ENCODE measurements at places on chromosomes 1 and 21.

GRCh38 chr1:2803931-2804627, 2.6 kb upstream of the TTC34 start:
- no peak for DNase-seq

GRCh38 chr21:37874904-37875780, 41.1 kb downstream of the KCNJ6 start:
- DNase-seq, result no peak

GRCh38 chr1:235131961-235132360, 3.3 kb upstream of the TOMM20 start:
- no peak for DNase-seq

- no peak for DNase-seq
Observed at GRCh38 chr1:235532360-235532759, 28.1 kb upstream of the B3GALNT2 start.

- no peak for DNase-seq
Observed at GRCh38 chr1:40868051-40868723, 6.0 kb upstream of the CITED4 start.

DNA sequence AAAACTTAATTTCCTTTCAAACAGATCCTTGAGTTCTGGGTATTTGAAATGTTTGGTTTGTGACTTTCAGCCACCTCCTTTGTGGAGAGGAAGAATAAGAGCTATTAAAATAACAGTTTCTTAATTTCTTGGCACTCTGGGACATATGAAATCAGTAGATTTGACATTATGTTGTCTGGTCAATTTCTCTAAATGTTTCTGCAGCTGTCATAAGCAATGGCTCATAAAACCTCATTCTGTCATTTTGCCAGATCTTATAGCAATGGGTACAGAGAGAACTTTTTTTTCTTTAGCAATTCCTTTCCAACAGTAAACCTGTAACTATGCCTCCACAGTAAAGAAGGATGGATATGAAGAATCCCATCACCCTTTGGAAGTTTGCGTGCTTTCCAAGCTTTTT, 52.6 kb downstream of the LAMC1 start:
- no peak for DNase-seq

DNA sequence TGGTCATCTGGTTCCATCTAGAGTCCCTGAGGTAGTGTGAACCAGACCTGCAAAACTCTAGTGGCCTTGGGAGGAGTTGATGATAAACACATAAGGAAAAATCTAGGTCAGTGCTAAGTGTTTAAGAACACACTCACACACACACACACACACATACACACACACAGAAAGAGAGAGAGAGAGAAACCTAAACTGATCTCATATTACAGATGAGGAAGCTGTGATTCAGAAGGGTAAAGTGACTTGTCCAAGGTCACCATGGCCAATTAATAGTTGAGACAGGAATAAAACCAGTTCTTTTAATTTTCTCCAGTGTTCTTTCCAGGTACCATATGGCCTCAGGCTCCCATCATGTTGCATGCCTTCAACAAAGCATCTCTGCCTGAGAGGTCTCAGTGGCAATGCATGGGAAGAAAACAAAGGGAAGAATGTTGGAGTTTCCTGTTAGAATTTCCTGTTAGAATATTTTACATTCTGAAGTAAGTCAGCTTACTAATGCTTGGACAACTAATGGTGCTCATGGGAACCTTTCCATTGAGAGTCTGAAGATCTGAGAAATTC, 77.3 kb upstream of the TSPAN2 start:
- DNase-seq, result no peak

- DNase-seq, result no peak
Observed at GRCh38 chr1:234725177-234726132, 115.5 kb upstream of the IRF2BP2 start.

- DNase-seq, result no peak
Observed at GRCh38 chr1:202280595-202280994, 61.1 kb downstream of the UBE2T start.

DNA sequence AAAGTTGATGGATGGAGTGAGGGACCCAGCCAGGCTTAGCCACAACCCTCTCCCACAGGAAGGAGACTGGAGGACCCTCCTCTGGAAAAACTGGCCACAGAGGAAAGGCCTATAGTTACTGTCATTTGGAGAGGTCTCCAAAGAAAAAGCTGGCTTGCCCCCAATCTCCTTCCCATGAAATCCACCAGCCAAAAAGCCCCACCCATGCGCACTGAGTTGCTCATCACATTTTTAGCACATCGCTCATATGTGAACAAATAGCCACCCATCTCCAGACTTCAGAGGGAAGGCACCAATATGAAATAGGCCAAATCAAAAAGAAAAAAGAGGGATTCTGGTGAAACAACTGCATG, 36.9 kb upstream of the QSOX1 start:
- no peak for DNase-seq

DNA sequence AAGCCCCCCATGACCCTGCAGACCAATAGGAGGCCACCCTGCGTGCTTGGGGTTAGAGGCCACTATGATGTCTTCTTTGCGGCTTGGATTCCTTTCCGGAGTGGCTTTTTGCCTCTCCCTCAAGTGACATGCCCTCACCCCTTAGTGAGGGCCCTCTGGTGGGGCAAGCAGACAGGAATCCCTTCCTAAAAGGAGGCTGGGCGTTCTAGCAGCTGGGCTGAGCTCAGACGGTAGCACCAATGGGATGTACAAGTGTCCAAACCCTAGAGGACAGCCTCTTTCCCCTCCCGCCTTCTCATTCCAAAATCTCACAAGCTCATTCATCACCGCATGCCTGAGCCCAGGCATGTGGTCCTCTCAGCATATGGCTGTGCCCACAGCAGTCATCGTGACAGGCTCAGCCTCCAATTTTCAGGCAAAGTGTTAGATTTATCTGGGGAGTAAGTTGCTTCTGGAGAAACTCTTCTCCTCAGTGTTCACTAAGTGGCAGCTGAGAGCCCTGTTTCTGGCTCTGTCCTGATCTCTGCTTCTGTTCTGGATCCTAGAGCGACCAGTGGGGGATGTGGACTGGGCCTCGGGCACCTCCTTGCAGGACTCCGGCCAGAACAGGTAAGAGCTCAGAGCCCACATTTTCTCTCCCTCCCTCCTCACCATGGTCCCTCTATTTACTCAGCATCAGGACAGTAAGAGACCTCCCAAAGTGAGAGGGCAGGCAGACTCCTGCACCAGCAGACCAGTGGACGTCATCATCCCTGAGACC, 4.8 kb downstream of the KIAA1614 start:
- no peak for DNase-seq

- DNase-seq, result no peak
Observed at GRCh38 chr1:24501371-24502064, 1.1 kb upstream of the RCAN3 start.

- no peak for DNase-seq
Observed at GRCh38 chr1:97078872-97079271, 357.3 kb downstream of the PTBP2 start.

- no peak for DNase-seq
Observed at GRCh38 chr1:10242811-10243210, 32.4 kb downstream of the KIF1B start.

DNA sequence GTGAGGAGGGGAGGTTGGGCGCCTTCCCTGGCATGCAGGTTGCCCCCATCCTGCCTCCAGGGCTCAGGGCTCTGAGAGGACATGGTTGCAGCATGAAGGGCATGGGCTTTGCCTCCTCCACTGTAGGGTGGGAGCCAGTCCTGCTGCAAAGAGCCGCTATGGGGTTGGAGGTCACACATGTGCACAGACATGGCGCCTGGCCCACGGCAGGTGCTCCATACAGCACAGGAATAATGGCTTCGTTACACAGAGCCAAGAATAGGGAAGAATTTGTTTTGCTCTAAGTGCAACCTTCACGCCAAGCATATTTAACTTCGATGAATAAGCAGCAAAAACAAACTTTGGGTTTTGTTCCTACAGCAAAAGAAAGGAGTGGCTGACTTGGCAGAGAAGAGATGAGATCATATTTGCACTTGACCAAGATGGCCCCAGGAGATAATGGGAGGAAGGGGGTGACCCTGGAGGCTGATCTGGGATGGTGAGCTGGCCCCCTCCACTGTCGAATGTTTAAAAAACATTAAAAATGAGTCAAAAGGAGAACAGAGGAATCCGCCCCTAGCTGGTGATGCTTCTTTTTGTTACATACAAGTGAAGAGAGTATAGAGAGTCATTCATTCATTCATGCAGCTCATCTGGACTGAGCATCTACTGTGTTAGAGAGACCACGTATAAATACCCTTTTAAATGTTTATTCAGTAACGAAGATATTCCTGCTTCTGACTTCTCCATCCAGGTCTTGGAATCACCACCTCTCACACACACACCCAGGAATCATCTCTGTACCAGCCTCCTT, 12.4 kb upstream of the C2CD2 start:
- no peak for DNase-seq

- no peak for DNase-seq
Observed at GRCh38 chr21:25496825-25497482, 110.3 kb downstream of the MRPL39 start.

DNA sequence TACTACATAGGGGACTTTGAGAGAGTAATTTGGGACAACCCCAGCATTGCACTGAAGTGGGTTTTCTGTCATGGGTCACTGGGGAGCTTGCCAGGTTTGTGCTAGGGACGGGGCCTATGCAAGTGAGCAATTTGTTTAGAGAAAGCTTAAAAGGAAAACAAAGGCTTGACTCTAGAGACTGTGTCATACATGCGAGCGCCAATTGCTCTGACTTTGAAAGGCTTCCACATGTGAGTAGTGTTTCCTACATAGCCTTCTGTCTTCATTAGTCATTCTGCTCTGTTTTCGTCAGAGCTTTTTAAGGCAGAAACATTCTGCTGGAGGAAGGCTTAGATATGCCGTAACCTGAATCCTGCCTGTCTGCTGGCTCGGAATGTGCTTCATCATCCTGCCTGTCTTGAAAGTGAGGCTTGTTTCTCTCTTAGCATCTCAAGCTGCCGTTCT, 28.4 kb downstream of the TRIM45 start:
- DNase-seq, result no peak

DNA sequence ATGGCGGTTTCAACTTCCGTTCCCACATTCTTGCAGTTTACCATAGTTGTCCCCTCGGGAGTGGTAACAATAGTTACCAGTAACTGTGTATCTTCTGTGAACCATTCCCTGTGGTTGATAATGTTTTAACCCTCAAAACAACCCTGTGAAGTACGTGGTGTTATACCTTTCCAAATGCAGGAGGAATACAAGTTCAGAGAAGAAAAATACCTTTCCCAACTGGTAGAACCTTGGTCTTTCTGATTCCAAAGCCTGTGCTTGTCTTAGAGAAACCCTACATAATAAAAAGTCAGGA, 789 bp downstream of the BTF3L4 start:
- no peak for DNase-seq

DNA sequence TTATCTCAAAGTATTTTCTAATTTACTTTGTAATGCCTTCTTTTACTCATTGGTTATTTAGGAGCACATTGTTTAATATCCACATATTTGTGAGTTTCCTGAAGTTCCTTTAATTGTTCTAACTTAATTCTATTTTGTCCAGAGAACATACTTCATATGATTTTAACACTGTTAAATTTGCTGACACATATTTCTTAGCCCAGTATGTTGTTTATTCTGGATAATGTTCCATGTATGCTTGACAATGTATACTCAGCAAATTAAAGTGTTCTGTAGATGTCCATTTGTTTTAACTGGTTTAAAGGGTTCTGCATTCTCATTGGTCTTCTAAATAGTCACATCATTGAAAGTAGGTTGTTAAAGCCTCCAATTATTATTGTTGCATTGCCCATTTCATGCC, 643.7 kb upstream of the NR5A2 start:
- DNase-seq, result no peak

DNA sequence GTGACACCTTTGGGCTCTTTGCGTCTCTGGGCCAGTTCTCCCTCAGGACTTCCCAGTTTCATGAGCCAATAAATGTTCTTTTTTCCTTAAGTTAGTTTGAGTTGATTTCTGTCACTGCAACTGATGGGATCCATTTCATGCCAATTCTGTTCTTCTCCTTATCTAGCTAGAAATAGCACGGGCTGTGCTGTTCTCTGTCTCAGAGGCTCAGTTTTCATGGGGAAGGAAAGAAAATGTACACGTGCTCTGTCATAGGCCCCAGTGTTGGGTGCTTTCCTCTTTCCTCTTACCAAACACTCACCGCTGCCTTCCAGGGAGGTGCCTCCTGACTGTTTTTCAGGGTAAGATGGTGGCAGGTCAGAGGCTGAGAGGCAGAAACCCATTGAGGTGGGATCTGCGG, 43.2 kb upstream of the ACTL8 start:
- no peak for DNase-seq

GRCh38 chr1:39091845-39092645, 65.9 kb downstream of the NDUFS5 start:
- no peak for DNase-seq

DNA sequence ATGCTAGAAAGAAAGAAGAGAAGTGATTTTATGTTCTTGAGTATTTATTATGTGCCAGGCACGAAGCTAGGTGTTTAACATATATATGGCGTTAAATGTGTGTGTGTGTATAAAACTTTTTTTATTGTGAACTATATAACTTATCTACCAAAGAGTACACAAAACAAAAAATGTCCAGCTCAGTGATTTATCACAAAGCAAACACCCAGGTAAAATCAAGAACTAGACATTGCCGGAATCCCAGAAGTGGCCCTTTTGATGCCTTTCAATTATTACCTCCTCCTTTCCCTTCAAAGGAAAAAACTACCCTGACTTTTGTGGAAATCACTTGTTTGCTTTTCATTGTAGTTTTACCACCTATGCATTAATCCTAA, 40.5 kb upstream of the ZNF648 start:
- no peak for DNase-seq

- DNase-seq, result no peak
Observed at GRCh38 chr1:159890390-159890789, 9.6 kb downstream of the CFAP45 start.

DNA sequence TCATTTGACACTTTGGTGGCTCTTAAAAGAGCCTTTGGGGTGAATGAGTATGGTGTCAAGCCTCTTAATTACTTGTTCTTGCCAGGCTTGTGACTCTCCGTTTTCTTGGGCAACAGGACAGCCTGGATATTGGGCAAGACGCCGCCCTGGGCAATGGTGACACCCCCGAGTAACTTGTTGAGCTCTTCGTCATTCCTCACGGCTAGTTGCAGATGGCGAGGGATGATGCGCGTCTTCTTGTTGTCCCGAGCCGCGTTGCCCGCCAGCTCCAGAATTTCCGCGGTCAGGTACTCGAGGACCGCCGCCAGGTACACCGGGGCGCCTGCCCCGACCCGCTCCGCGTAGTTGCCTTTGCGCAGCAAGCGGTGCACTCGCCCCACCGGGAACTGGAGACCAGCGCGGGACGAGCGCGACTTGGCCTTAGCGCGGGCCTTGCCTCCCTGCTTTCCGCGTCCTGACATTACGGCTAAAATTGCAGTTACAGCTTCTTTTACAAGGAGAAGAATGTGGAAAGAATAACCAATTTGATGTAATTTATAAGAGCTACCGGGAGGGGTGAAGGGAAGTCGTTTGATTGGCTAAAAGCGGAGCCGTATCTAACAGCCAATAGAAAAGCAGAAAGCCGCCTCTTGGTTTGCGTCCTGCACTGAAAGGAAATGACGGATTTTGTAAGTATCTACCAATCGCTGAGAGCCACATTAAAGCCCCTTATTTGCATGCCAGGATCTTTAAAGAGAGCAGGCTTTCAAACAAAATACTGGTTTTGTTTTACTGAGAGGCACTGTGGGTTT, 11.7 kb upstream of the BOLA1 start:
- peak; percentile 47 for DNase-seq

GRCh38 chr1:8560611-8561544, 243.0 kb downstream of the SLC45A1 start:
- no peak for DNase-seq

All from stimulated activated CD8-positive, alpha-beta memory T cell treated with anti-CD3 and anti-CD28 coated beads, Interleukin-12 subunit alpha, Interleukin-12 subunit beta, amount 100 ng/mL, for 4 hours (primary cell).